ENCODE measurements at places on chromosomes 13 and 19. TPM values are rescaled to one million over a fixed set of nuclear protein-coding genes. Genes with fewer than 3 reads are reported as not detected.

Gene RASGRP4
- 10.1 TPM for total RNA-seq

Gene TPGS1
- total RNA-seq = 12.1 TPM

- H3K27ac ChIP-seq = no peak overlapping the region
- peak overlapping the region; percentile 42 for H3K4me3 ChIP-seq
- H3K4me1 ChIP-seq = peaks cover 11% of the 10 kb centered on the region
- no peak for DNase-seq
Observed at GRCh38 chr19:4580961-4581665, 21.6 kb upstream of the SEMA6B start.

GRCh38 chr19:55173714-55174409 is 6.2 kb downstream of the SYT5 start:
- H3K27me3 ChIP-seq = peaks cover 77% of the 10 kb centered on the region
- peaks cover 3% of the 10 kb centered on the region for H3K36me3 ChIP-seq

DNA sequence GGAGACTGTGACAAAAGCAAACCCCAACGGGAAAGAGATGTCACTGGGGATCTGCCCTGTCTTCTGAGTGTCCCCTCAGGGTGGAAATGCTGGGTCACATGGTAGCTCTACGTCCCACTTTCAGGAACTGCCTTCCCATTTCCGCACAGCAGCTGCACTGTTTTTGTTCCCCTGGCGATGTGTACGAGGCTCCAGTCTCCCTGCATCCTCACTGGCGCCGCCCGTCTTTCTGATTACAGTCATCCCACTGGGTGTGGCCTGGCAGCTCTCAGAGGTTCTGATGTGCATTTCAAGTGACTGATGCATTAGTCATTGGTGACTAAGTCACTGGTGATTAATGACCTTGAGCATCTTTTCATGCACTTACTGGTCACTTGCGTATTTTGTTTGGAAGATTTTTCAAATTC is 21.2 kb downstream of the PCID2 start:
- peak overlapping the region; percentile 57 for H3K4me3 ChIP-seq
- DNase-seq = peak; percentile 57
- peak overlapping the region; percentile 24 for H3K27ac ChIP-seq
- peaks cover 14% of the 10 kb centered on the region for H3K36me3 ChIP-seq

Gene ALKBH7
- 60.5 TPM for total RNA-seq

- no peak overlapping the region for H3K4me3 ChIP-seq
- no peaks in the 10 kb centered on the region for H3K27me3 ChIP-seq
- no peak overlapping the region for H3K27ac ChIP-seq
- H3K36me3 ChIP-seq = no peaks in the 10 kb centered on the region
Observed at GRCh38 chr13:30615866-30616541, 1.7 kb upstream of the USPL1 start.

- DNase-seq = no peak
- H3K27ac ChIP-seq = no peak overlapping the region
- no peaks in the 10 kb centered on the region for H3K36me3 ChIP-seq
- H3K4me1 ChIP-seq = no peaks in the 10 kb centered on the region
- H3K27me3 ChIP-seq = no peaks in the 10 kb centered on the region
Observed at GRCh38 chr13:76349700-76350099, 536.5 kb downstream of the KCTD12 start.

- peaks cover 2% of the 10 kb centered on the region for H3K36me3 ChIP-seq
- H3K4me3 ChIP-seq = peak overlapping the region; percentile 18
- no peak overlapping the region for H3K27ac ChIP-seq
- DNase-seq = peak; percentile 69
- H3K27me3 ChIP-seq = no peaks in the 10 kb centered on the region
- peaks cover 25% of the 10 kb centered on the region for H3K4me1 ChIP-seq
Observed at GRCh38 chr13:78022164-78022877, 103.7 kb upstream of the EDNRB start.

Gene ZNF160
- total RNA-seq = 25.2 TPM

- no peaks in the 10 kb centered on the region for H3K4me1 ChIP-seq
Observed at GRCh38 chr13:37123337-37123736, 17.9 kb upstream of the CSNK1A1L start.

GRCh38 chr19:51456541-51457290 is 1.5 kb downstream of the SIGLEC8 start:
- no peak overlapping the region for H3K4me3 ChIP-seq
- peaks cover 7% of the 10 kb centered on the region for H3K36me3 ChIP-seq
- H3K27me3 ChIP-seq = peaks cover 6% of the 10 kb centered on the region
- no peak for DNase-seq

DNA sequence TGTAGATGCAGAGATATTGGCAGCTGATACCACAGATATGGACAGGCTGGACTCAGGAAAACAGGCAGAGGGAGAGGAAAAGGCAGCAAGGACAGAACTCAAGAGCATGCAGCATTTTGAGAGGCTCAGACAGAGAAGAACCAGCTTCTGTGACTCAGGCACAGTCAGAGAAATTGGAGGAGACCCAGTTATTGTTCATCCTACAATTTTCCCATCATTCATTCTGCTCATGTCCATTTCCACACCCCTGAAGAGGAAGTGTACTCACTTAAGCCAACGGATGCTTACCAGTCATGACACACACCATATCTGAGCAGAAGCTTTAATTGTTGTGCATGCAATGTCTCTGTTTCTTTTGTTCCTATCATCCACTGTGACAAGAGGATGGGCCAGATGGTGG is 359.8 kb upstream of the HTR2A start:
- H3K27me3 ChIP-seq = no peaks in the 10 kb centered on the region
- no peak for DNase-seq
- no peak overlapping the region for H3K27ac ChIP-seq

- peak; percentile 87 for DNase-seq
- peaks cover 14% of the 10 kb centered on the region for H3K4me1 ChIP-seq
- no peak overlapping the region for H3K27ac ChIP-seq
- H3K36me3 ChIP-seq = no peaks in the 10 kb centered on the region
Observed at GRCh38 chr19:17235300-17235970, 9.4 kb downstream of the OCEL1 start.

DNA sequence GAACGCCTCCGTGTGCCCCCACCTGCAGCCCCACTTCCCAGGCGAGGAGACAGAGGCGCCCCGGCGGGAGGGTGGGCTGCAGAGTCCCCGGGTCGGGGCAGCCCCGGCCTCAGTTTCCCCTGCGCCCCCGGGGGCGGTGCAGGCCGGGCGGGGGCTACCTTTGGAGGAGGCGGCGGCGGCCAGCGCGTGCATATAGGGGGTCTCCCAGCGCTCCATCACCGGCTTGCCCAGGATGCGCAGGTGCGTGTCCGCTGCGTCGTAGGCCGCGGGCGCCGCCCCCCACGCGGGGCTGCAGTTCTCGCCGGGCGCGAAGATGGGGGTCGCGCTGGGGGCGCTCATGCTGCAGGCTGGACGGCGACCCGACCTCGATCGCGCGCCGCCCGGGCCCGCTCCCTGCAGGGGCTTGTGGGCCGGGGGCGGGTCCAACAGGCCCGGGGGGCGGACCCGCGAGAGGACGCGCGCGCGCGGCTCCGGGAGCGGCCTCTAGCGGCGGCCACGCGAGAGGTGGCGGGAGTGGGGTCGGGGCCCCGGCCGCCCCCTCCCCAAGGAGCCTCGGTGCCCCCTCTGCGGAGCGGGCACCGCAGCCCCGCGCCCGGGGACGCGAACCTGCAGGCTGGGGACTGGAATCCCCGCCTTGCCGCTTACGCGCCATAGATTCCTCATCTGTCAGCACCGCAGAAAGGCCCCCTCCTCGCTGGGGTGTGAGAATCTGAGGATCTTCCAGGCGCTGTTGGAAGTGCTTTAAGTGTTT is at the start of gene GAMT:
Gene GAMT, minus strand, starts transcription at position 405 of the 751 bp plus-strand sequence. Its CDS starts 66 bp downstream, at position 339.
- no peaks in the 10 kb centered on the region for H3K36me3 ChIP-seq
- H3K27me3 ChIP-seq = peaks cover 7% of the 10 kb centered on the region
- H3K4me1 ChIP-seq = peaks cover 17% of the 10 kb centered on the region
- DNase-seq = peak; percentile 64
- peak within 1 kb of the TSS; percentile 67 for H3K4me3 ChIP-seq

Gene C19orf85
- total RNA-seq = not detected

DNA sequence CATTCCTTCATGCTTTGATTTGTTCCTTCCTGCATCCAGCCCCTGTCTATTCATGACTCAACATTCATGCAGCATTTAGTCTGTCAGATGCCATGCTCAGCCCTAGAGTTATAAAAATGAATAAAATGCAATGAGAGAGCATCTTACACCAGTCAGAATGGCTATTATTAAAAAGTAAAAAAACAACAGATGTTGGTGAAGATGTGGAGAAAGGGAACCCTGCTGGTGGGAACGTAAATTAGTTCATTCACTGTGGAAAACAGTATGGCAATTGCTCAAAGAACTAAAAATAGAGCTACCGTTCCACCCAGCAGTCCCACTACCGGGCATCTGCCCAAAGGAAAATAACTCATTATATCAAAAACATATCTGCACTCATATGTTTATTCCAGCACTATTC is 70.0 kb upstream of the GTF3A start:
- no peak overlapping the region for H3K4me3 ChIP-seq
- no peaks in the 10 kb centered on the region for H3K27me3 ChIP-seq
- H3K27ac ChIP-seq = no peak overlapping the region
- no peak for DNase-seq
- H3K4me1 ChIP-seq = peaks cover 18% of the 10 kb centered on the region

GRCh38 chr19:18784786-18785120 is 6.4 kb downstream of the COMP start:
- peaks cover 52% of the 10 kb centered on the region for H3K27me3 ChIP-seq
- H3K36me3 ChIP-seq = peaks cover 6% of the 10 kb centered on the region
- H3K27ac ChIP-seq = no peak overlapping the region
- H3K4me3 ChIP-seq = peak overlapping the region; percentile 50

GRCh38 chr13:49219647-49220035 is 497 bp upstream of the MLNR start:
- no peak overlapping the region for H3K27ac ChIP-seq
- H3K4me1 ChIP-seq = peaks cover 17% of the 10 kb centered on the region
- H3K36me3 ChIP-seq = peaks cover 4% of the 10 kb centered on the region
- H3K4me3 ChIP-seq = peak overlapping the region; percentile 71

DNA sequence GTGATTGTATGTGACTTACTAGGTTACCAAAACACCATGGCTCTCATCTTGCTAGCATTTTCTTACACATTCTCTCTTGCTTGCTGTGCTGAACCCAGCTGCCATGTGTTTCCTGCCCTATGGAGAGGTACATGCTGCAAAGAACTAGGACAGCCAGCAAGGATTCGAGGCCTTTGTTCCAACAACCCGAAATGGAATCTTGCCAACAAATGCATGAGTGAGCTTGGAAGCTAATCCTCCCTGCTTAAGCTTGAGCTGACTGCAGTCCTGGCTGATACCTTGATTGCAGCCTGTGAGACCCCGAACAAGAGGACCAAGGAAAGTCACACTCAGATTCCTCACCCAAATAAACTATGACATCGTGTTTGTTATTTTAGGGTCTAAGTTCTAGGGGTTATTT is 651.2 kb downstream of the SLITRK6 start:
- H3K4me3 ChIP-seq = no peak overlapping the region
- H3K36me3 ChIP-seq = no peaks in the 10 kb centered on the region
- H3K27ac ChIP-seq = no peak overlapping the region
- H3K4me1 ChIP-seq = no peaks in the 10 kb centered on the region
- no peak for DNase-seq
- H3K27me3 ChIP-seq = no peaks in the 10 kb centered on the region

DNA sequence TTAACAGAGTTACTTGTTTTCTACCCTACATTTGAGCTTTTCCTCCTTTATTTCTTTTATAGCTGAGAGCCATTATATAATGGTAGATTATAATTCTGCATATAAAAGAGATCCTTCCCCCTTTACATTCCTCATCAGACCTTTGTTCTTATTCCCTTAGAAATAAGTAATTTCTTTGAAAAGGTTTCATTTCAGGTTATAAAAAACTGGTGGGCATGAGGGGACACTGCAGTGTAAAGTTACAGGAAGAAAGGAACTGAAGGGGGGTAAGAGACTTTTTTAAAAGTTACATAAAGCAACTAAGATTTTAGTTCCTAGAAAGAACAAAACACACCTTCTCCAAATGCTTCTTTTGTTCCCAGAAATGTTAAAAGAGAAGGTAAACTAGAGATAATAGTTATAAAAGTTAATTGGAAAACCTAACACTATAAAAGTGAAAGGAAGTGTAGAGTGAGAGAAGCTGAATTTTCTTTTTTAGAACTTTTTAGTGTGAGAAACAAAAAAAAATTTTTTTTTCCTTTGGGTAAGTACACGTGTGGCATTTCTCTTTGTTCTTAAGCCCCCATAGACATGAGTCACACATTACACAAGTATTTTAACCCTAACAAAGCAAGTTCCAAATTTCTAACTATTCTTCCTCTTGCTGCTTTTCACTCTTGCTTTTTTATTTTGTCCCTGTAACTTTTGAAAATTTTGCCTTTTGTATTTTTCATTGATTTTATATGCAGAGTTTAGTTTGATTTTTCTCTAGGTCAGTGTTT is 106.4 kb upstream of the MLNR start:
- H3K4me1 ChIP-seq = peaks cover 31% of the 10 kb centered on the region
- H3K27ac ChIP-seq = peak overlapping the region; percentile 92
- peaks cover 5% of the 10 kb centered on the region for H3K36me3 ChIP-seq
- H3K27me3 ChIP-seq = no peaks in the 10 kb centered on the region
- H3K4me3 ChIP-seq = peak overlapping the region; percentile 82

- H3K4me1 ChIP-seq = no peaks in the 10 kb centered on the region
- H3K27me3 ChIP-seq = no peaks in the 10 kb centered on the region
- H3K4me3 ChIP-seq = no peak overlapping the region
- H3K36me3 ChIP-seq = no peaks in the 10 kb centered on the region
- no peak overlapping the region for H3K27ac ChIP-seq
Observed at GRCh38 chr13:93309886-93310523, 83.4 kb downstream of the GPC6 start.

Gene PRMT1
- total RNA-seq = 251 TPM

DNA sequence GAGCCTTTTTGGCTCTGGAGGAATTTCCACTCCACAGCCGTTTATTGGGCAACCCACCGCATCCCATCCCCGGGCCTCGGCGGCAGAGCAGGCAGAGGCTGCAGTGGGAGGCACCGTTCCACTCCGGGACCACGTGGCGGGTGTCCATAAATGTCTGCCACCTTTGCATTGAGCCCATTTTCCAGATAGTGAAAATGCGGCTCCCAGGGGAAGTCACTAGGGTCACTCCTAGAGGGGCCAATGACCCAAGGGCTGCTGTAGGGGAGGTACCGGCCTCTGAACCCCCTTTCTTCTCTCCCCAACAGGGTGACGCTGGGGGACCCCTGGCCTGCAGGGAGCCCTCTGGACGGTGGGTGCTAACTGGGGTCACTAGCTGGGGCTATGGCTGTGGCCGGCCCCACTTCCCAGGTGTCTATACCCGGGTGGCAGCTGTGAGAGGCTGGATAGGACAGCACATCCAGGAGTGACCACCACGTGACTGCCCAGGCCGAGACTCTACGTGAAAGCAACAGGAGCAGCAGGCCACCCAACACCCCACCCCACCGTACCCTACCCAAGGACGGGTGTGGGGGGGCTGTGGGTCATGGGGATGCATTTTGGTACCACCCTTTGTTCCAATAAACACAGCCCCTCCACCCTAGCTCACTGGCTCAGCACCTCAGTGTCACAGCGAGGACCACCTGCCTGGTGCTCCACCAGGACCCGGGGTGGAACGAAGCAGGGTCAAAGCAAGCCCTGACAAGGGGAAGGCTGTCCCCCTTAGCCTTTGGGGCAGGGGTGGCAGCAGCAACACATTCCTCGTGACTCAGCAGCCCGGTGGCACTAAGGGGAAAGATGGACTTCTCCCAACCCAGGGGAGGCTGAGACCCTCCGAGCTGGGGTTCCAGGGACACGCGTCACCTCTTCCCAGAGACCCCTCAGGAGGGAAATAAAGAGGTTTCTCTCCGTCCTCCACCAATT is 1.5 kb downstream of the TIMM13 start:
- H3K27ac ChIP-seq = peak overlapping the region; percentile 50
- no peaks in the 10 kb centered on the region for H3K27me3 ChIP-seq
- H3K4me1 ChIP-seq = peaks cover 14% of the 10 kb centered on the region
- peak overlapping the region; percentile 93 for H3K4me3 ChIP-seq
- H3K36me3 ChIP-seq = peaks cover 2% of the 10 kb centered on the region

GRCh38 chr13:81020010-81020409 is 679.1 kb upstream of the SPRY2 start:
- no peaks in the 10 kb centered on the region for H3K36me3 ChIP-seq
- H3K4me1 ChIP-seq = no peaks in the 10 kb centered on the region
- H3K4me3 ChIP-seq = no peak overlapping the region
- H3K27ac ChIP-seq = no peak overlapping the region
- no peaks in the 10 kb centered on the region for H3K27me3 ChIP-seq

Data from activated T-cell treated with anti-CD3 and anti-CD28 coated beads, Interleukin-2, amount 50 U/mL, for 72 hours (primary cell).